Endothelial cell of umbilical vein (primary cell): ENCODE measurements at places on chromosomes 7 and 10. TPM values are rescaled to one million over a fixed set of nuclear protein-coding genes. Genes with fewer than 3 reads are reported as not detected.

- no peak overlapping the region for H3K27ac ChIP-seq
- no peaks in the 10 kb centered on the region for H3K27me3 ChIP-seq
- H3K4me1 ChIP-seq, result peaks cover 52% of the 10 kb centered on the region
- no peaks in the 10 kb centered on the region for H3K36me3 ChIP-seq
Measured at GRCh38 chr10:79244841-79245504, 102.3 kb upstream of the PPIF start.

DNA sequence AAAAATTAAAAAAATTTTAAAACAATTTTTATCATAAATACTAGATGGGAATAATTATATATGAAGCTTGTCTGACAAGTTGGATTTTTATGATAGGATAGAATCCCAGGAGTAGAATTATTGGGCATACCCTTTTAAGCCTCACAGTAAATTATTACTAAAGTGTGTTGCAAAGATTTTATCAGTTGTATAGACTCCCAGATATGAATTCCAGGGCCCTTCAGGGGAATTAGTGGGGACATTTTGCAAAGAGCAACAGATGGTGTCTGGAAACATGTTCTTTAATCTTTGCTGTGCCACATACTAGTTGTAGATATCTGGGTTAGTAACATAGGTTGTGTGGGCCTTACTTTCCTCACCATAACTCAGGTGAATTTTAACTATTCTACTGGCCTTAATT, 28.7 kb downstream of the ZEB1 start:
- no peaks in the 10 kb centered on the region for H3K4me1 ChIP-seq
- DNase-seq, result no peak
- H3K27ac ChIP-seq, result no peak overlapping the region

- no peaks in the 10 kb centered on the region for H3K4me1 ChIP-seq
- H3K4me3 ChIP-seq, result no peak overlapping the region
- no peak overlapping the region for H3K27ac ChIP-seq
Measured at GRCh38 chr7:76233538-76234281, 32.0 kb downstream of the SRRM3 start.

GRCh38 chr10:593421-593820, 96.0 kb downstream of the DIP2C start:
- no peak overlapping the region for H3K4me3 ChIP-seq
- H3K36me3 ChIP-seq, result no peaks in the 10 kb centered on the region
- no peaks in the 10 kb centered on the region for H3K27me3 ChIP-seq
- no peak for DNase-seq
- no peaks in the 10 kb centered on the region for H3K4me1 ChIP-seq

DNA sequence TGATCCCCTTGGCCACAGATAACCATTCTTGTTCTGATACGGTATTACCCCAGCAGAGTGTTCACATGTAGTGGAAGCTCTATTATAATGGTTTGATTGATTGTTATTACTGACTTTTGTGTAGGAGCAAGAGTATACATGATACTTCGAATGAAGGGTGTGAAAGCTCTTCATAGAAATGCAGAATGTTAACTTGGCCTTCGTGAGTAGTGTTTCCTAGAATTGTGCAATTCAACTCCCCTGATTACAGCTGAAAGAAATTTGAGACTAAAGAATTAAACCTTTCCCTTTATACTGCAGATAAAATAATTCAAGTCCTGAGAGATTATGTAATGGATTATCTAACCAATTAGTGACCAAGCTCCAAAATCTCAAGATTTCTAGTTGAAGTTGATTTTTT, 38.2 kb downstream of the MKLN1 start:
- H3K36me3 ChIP-seq, result no peaks in the 10 kb centered on the region
- H3K4me3 ChIP-seq, result no peak overlapping the region
- no peak overlapping the region for H3K27ac ChIP-seq
- H3K27me3 ChIP-seq, result no peaks in the 10 kb centered on the region
- no peaks in the 10 kb centered on the region for H3K4me1 ChIP-seq

- DNase-seq, result no peak
- no peaks in the 10 kb centered on the region for H3K27me3 ChIP-seq
- H3K4me3 ChIP-seq, result no peak overlapping the region
- H3K36me3 ChIP-seq, result no peaks in the 10 kb centered on the region
Measured at GRCh38 chr7:18511351-18512140, 16.0 kb downstream of the HDAC9 start.

GRCh38 chr7:27242555-27243339, at the start of gene EVX1:
TSS of gene EVX1 (plus strand) at chr7:27242802. CDS start at chr7:27243031, 229 bp downstream.
- no peak within 1 kb of the TSS for H3K4me3 ChIP-seq
- H3K36me3 ChIP-seq, result no peaks in the 10 kb centered on the region
- H3K27ac ChIP-seq, result no peak within 1 kb of the TSS
- no peak for DNase-seq
- peaks cover 6% of the 10 kb centered on the region for H3K4me1 ChIP-seq
- peaks cover 98% of the 10 kb centered on the region for H3K27me3 ChIP-seq

DNA sequence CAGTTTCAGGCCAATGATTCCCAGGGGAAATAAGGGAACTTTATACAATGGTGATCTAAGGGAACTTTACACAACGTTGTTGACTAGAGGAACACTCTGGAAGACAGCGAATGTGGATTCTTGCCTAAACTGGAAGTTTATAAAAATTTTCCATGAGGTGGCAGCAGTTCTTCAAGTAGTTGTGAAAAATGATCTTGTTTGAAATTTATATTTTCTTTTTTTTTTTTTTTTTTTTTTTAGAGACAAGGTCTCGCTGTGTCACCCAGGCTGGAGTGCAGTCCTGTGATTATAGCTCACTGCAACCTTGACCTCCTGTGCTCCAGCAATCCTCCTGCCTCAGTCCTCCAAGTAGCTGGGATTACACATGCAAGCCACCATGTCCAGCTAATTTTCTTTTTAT, 32.1 kb upstream of the GTF2I start:
- no peak overlapping the region for H3K27ac ChIP-seq
- DNase-seq, result peak; percentile 61
- H3K4me3 ChIP-seq, result no peak overlapping the region
- H3K27me3 ChIP-seq, result no peaks in the 10 kb centered on the region
- no peaks in the 10 kb centered on the region for H3K36me3 ChIP-seq

GRCh38 chr10:130079614-130080460, 30.8 kb downstream of the C10orf143 start:
- H3K36me3 ChIP-seq, result no peaks in the 10 kb centered on the region
- no peak overlapping the region for H3K4me3 ChIP-seq
- H3K27ac ChIP-seq, result no peak overlapping the region
- no peaks in the 10 kb centered on the region for H3K4me1 ChIP-seq
- H3K27me3 ChIP-seq, result no peaks in the 10 kb centered on the region
- DNase-seq, result no peak

DNA sequence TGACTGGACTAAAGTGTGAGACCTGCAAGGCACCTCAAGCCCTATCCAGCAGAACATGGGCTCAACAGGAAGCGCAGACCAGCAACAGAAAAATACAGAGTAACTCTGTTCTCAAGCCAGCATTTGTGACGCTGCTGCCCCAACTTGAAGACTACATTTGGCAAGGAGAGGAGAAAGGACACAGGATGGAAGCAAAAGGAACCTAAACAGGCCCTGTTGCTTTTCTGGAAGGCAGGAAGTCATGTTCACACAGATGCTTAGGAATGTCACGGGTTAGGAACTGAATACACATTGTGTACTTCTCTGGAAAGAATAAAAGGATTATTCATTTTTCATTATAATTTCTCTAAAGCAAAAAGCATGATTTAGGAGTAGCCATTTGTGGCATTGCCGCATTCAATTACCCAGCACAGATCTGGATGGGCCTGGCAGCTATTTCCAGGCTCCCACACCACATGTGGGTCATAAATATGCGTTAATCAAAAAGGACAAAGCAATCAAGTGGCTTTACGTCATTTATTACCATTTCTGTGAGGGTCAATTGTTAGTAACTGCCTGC, 19.8 kb upstream of the TOMM7 start:
- H3K27me3 ChIP-seq, result peaks cover 4% of the 10 kb centered on the region
- DNase-seq, result no peak
- H3K4me1 ChIP-seq, result no peaks in the 10 kb centered on the region
- no peak overlapping the region for H3K4me3 ChIP-seq

DNA sequence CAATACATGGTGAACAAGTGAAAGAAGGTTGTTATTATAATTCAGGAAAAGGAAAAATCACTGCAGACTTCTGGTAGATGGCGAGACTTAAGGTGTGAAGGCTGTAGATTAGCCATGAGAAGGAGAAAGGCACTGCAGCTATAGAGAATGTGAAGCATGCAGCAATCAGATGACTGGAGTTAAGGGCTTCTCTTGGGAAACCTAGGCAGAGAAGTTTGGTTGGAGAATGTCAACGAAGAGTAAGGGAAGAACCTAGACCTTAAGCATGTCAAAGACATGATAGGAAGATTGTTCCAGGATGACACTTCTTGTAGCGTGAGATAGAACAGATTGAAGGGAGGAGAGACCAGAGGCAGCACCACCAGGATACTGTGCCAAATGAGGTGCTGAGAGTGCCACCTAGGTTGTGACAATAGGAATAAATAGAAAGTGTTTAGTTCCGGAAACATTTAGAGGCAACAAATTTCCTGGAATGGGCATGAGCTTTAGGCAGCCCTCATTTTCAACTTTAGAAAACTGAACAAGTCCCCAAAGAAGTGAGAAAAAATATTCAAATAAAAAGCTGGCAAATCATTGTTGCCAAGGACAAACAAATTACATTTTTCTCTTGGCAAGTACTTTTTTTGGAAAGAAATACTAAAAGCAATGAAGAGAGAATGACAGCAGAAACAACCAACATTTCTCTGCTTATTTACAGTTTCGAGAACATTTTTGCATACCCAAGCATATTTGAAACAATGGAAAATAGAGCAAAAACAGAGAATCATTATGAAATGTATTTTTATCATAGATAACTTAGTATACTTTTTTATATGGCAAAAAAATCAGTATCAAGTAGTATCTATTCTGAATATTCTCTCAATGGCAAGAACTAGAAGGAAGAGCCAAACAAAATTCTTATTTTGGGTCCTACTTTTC, 4.9 kb downstream of the LRRC17 start:
- H3K4me3 ChIP-seq, result no peak overlapping the region
- peaks cover 15% of the 10 kb centered on the region for H3K4me1 ChIP-seq
- no peaks in the 10 kb centered on the region for H3K27me3 ChIP-seq
- no peaks in the 10 kb centered on the region for H3K36me3 ChIP-seq

- no peaks in the 10 kb centered on the region for H3K4me1 ChIP-seq
- DNase-seq, result no peak
- H3K27ac ChIP-seq, result no peak overlapping the region
- H3K4me3 ChIP-seq, result no peak overlapping the region
- no peaks in the 10 kb centered on the region for H3K27me3 ChIP-seq
- H3K36me3 ChIP-seq, result no peaks in the 10 kb centered on the region
Measured at GRCh38 chr7:82360591-82361368, 82.8 kb downstream of the CACNA2D1 start.

- H3K4me1 ChIP-seq, result no peaks in the 10 kb centered on the region
- no peak for DNase-seq
- H3K4me3 ChIP-seq, result no peak overlapping the region
- no peaks in the 10 kb centered on the region for H3K27me3 ChIP-seq
Measured at GRCh38 chr10:20745556-20746375, 151.3 kb downstream of the NEBL start.

DNA sequence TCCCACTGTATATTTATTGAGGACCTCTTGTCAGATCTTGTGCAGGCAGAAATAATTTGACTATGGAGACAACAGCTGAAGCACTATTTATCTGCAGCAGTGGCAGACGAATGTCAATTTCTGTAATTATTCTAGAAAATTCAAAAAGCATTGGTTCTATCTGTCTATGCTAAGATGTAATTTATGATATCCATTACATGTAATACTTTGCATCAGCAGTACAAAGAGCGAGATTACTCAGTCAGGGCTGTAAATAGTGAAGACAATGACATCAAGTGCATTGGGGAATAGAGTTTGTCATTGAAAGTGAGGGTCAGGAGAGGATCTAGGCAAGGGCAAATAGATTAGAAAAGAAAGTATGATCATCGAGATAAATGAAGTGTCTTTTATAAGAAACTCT, 508.2 kb downstream of the ZWINT start:
- no peaks in the 10 kb centered on the region for H3K27me3 ChIP-seq
- H3K27ac ChIP-seq, result no peak overlapping the region
- H3K4me1 ChIP-seq, result no peaks in the 10 kb centered on the region
- no peak overlapping the region for H3K4me3 ChIP-seq

DNA sequence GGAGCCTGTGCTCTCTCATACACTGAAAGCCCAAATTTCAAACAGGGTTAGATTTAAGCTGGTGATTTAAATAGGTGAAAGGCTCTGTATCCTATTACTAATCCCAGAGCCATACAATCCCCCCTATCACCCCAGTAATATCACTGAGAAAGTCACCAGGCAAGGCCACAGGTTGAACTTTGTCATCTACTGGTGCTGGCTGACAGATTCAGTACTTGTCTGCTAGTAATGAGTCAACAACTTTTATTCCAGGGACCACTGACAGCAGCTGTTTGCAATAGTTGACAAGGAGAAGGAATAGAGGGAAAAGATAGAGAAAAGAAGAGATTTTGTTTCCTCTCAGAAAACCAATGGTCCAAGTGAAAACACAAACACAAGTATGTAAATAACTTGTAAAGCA, 10.4 kb downstream of the ASB15 start:
- H3K27me3 ChIP-seq, result no peaks in the 10 kb centered on the region
- no peak overlapping the region for H3K4me3 ChIP-seq
- no peak for DNase-seq

GRCh38 chr10:78663721-78664120, 405.0 kb upstream of the ZMIZ1 start:
- H3K27ac ChIP-seq, result no peak overlapping the region

GRCh38 chr7:22417841-22418240, 60.9 kb upstream of the RAPGEF5 start:
- H3K27me3 ChIP-seq, result no peaks in the 10 kb centered on the region
- H3K4me1 ChIP-seq, result peaks cover 26% of the 10 kb centered on the region
- H3K36me3 ChIP-seq, result no peaks in the 10 kb centered on the region

GRCh38 chr10:119087271-119087882, 6.8 kb upstream of the EIF3A start:
- no peak overlapping the region for H3K4me3 ChIP-seq
- H3K36me3 ChIP-seq, result no peaks in the 10 kb centered on the region
- no peak overlapping the region for H3K27ac ChIP-seq
- peaks cover 5% of the 10 kb centered on the region for H3K27me3 ChIP-seq

GRCh38 chr7:116955340-116955739, 2.0 kb downstream of the ST7 start:
- H3K4me1 ChIP-seq, result peaks cover 24% of the 10 kb centered on the region
- no peaks in the 10 kb centered on the region for H3K27me3 ChIP-seq

GRCh38 chr7:138386821-138387220, 73.2 kb upstream of the TRIM24 start:
- H3K27ac ChIP-seq, result no peak overlapping the region
- H3K4me3 ChIP-seq, result no peak overlapping the region
- H3K4me1 ChIP-seq, result no peaks in the 10 kb centered on the region
- H3K36me3 ChIP-seq, result no peaks in the 10 kb centered on the region
- DNase-seq, result no peak
- no peaks in the 10 kb centered on the region for H3K27me3 ChIP-seq

MYPN gene
- total RNA-seq, result not detected in 2 replicates

PAX4 gene
- total RNA-seq, result not detected in 2 replicates

NOS3 gene
- total RNA-seq, result 51.4 and 82.8 TPM in 2 replicates

GARIN1A gene
- total RNA-seq, result 2.1 and 3.6 TPM in 2 replicates

OPN1SW gene
- not detected in 2 replicates for total RNA-seq

CYP3A5 gene
- total RNA-seq, result not detected in 2 replicates

FOXI2 gene
- total RNA-seq, result not detected in 2 replicates

SDK1 gene
- 2.4 and 3.9 TPM in 2 replicates for total RNA-seq

SPDYE9 gene
- total RNA-seq, result not detected in 2 replicates

HTR5A gene
- total RNA-seq, result not detected in 2 replicates
